ENCODE measurements at places on chromosomes 6 and 20.

DNA sequence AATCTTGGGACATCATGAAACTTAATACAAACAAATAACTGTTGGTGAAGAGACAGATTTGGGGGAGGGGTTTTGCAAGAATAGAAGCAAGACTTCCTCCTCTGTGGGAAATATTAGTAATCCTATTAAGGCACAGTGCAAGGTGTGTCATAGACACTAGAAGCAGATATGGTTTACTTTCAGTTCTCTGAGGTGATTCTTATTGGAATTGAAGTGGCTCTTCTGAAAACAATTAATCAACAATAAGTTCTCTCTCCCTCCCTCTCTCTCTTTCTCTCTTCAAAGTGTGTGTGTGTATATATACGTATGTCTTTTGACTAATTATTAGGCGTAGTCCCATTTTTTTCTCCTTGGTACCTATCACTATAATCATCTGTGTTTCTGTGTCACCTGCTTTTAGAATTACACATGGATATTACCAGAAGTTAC is 99.8 kb downstream of the HIVEP2 start:
- no peak for DNase-seq

GRCh38 chr6:127879685-127880084 is 21.2 kb downstream of the THEMIS start:
- no peak for DNase-seq

GRCh38 chr6:34275128-34275804 is 26.5 kb upstream of the SMIM29 start:
- no peak for DNase-seq

DNA sequence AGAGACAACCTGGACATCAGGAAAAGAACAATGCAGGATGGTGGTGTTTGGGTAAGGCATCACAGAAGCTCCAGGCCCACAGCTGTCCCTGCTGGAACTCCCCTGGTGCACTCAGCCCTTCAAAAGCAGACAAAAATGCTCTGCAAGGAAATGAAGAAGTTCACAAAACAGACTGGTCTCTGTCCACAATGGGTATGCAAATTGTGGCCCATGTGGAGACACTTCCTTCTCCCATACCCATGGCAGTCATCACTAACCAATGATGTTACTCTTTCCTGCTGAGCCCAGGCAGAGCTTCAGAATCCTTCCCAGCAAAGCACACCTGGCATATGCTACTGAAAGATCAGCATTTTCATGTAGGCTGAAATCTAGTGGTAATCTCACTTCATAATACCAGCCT is 42.6 kb upstream of the PXDC1 start:
- no peak for DNase-seq

GRCh38 chr20:694496-694895 is 18.9 kb upstream of the SCRT2 start:
- no peak for DNase-seq

- peak; percentile 40 for DNase-seq
These were observed 9.9 kb upstream of the RFPL4B start for GRCh38 chr6:112337209-112337638.

- no peak for DNase-seq
These were observed 12.5 kb upstream of the R3HDML start for GRCh38 chr20:44324343-44324742.

DNA sequence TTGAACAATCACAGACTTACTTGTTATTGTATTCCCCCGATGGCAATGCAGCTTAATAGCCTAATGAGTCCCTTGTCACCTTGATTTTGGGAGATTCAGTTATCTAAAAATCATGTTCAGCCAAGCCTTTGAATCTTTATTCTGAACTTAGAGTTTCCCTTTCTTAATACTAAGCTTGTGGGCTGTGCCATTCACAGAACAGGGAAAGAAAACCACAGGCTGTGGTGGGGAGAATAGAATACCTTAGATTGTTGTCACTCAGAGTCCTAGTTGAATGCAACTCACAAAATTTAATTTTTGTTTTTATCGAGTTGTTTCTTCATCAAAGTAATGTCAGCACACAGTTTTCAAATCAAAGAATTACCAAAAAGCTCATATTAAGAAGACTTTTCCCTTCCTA is 37.4 kb downstream of the RFPL4B start:
- DNase-seq = no peak

DNA sequence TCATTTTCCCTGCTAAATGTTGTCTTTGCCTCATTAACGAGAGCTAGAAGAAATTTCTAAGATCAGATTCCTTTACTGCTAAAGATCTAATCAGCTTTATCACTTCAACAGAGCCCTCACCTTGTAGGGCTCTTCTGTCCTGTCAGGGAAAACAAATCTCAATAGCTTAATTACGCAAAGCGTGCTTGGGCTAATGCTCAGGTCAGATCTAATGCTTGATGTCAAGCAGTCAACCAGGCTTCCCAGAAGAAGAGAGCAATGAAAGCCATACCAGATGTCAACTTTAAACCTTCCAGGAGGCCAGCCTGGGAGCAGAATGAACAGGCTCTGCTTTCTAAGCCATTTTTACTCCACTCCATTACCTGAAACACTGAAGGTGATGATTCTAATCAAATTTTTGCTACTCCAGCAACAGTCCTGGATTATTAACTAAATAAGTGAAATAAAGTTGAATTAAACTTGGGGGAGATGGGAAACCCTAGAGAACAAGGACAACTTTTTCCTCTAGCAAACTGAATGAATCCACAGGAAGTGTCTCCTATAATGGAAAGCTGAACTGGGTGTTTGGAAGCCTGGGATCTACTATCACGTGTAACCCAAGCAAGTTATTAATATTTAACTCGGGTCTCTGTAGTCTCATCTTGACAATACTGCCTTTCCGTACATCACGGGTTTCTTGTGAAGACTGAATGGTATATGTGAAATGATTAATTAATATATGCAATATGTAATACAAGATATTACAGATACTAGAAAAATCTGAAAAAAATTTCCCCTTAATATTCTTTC is 273.7 kb downstream of the PTPRK start:
- DNase-seq = no peak

DNA sequence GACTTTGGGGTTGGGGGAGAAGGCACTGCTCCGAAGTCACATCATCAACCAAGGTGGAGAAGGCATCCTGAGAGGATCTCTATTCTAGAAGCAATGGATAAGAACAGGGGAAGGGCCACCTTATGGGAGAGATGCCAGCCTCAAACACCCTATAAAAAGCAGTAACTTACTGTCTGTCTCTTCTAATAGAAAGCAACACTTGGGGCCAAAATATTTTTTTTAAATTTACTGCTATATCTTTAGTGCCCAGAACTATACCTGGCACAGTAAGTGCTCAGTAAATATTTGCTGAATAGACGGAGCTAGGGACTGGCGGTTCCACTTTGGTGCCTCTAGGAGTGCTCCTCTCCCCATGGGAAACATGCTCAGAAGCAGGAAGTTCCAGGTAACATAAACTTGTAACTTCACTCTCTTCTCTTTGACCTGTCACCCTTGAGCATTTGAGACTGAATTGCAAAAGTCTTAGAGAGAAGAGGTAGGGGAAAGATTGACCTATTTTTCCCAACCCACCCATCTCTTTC is 807 bp upstream of the OTOR start:
- no peak for DNase-seq

DNA sequence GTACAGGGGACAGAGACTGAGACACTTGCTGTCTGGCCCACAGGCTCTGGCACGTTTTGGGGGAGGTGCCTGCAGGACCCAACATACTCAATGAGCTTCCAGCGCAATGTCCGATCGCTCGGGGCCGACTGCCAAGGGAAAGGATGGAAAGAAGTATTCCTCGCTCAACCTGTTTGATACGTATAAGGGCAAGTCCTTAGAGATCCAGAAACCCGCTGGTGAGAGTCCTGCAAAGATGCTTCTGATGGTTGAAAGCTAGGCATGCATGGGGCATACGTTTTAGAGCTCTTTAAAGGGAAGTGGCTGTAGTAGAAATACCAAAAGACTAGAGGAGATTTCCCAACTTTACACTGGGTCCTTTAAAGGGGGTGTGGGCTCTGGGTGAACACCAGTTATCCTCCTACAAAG is 2.2 kb downstream of the PRRC2A start:
- no peak for DNase-seq

- no peak for DNase-seq
These were observed 112.8 kb downstream of the DACT2 start for GRCh38 chr6:168206661-168207274.

- DNase-seq = no peak
These were observed 20.0 kb upstream of the GSTA3 start for GRCh38 chr6:52929321-52930164.

DNA sequence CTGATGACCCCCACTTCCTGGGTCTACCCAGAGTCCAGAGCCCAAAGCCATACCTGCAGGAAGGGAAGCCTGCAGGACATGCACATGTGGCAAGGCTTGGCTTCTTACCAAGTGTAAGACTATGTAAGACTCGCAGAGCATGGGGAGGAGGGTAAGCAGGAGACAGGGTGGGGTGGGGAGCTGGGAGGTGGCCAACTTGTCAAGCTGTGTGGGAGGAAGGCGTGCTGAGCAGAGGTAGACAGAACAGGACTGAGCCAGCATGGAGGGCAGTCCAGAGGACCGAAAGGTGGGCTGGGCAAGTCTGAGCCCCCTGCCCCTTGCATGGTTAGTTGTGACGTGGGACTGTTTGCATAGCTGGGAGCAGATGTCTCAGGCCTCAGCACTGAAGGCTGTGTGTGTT is 53.4 kb upstream of the RNF24 start:
- no peak for DNase-seq

DNA sequence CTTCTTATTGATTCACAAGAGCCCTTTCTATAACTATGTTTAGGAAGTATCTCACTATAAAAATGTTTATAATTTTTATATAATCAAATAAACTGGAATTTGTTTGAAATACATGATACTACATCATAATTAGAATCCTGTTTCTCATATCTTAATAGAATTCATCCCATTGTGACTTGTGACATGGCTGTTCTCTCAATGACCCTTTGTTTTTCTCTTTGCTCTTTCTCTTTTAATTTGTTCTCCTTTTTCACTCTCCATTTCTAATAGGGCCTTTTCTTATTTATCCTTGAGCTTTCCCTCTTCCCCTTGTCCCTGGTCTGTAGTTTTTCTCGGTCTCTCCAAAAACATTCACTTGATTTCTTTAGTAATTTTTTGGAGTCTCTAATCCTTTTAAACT is 111.3 kb downstream of the ADGRB3 start:
- DNase-seq = no peak

DNA sequence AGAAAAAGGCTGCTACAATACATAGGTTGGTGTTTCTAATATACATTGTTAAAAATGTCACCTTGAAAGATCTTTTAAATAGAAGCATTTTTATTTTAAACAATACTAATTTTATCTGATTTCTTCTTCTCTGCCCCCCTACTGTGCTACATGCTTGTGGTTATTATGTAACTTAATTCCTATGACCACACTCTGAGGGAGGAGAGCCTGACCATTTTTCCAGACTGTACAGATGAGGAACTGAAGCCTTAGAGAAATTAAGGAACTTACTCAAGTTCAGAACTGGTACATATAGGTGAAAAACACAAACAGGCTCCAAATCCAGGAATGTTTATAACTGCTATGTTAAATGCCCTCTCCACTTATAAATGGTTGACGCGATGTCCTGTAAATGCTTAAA is 43.4 kb upstream of the ARHGAP18 start:
- no peak for DNase-seq

GRCh38 chr20:62318400-62319345 is 15.9 kb downstream of the ADRM1 start:
- no peak for DNase-seq

DNA sequence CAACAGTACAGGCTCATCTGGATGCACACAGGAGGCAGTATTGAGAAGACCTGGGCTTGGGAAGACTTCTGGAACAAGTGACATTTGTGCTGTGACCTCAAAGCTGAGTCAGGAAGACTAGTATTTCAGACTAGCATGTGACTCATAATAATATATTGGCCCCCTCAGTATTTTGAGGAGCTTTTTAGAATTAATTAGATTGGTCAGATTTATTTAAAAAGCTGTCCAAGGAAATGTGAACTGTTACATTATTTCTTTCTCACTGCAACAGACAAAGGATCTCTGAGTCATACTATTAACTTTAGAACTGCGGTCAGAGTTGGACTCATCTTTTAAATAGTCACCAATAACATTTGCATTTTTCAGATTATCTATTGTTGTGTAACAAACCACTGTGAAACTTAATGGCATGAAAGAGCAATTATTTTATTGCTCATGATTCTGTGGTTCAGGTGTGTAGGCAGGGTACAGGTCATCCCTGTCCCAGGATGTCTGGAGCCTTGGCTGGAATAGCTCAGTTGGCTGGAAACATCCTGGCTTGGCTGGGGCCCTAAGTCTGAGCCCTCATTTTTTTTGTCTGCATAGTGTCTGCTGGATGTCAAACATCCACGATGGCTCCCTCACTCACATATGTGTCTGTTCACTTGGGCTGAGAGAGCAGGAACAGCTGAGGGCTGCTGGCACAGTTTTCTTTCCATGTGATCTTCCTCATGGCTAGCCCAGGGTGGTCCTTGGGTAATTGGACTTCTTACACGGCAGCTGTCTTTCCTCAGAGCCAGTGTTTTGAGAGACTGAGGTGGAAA is 46.9 kb downstream of the MAP3K4 start:
- DNase-seq = no peak

DNA sequence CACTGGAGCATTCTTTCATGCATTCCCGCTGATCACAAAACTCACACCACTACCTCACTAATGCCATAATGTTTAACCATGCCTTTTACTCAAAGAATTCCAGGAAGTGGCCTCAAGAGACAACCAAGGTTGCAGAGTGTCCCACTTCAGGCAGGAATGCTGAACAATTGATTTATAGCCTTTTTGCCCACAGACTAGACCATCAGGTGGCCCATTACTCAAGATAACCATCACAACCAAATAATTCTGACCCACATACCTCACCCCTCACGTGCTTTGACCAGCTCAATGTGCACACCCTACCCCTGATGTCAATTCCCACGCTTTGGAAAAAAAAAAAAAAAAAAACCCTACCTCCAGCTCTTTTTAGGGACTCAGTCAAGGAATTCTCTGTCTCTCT is 220.6 kb upstream of the UFL1 start:
- no peak for DNase-seq

DNA sequence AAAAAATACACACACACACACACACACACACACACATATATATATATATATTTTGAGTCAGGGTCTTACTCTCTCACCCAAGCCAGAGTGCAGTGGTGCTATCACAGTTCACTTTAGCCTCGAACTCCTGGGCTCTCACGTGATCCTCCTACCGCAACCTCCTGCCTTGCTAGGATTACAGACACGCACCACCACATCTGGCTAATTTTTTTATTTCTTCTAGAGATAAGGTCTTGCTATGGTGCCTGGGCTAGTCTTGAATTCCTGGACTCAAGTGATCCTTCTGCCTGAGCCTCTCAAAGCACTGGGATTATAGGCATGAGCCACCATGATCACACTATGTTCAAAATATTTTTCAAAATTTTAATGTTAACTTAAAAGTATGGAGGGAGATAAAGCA is 43.5 kb downstream of the NUP153 start:
- DNase-seq = no peak

Measured in amygdala (tissue), 56 donors.